ENCODE measurements at places on chromosomes 11 and 22.

DNA sequence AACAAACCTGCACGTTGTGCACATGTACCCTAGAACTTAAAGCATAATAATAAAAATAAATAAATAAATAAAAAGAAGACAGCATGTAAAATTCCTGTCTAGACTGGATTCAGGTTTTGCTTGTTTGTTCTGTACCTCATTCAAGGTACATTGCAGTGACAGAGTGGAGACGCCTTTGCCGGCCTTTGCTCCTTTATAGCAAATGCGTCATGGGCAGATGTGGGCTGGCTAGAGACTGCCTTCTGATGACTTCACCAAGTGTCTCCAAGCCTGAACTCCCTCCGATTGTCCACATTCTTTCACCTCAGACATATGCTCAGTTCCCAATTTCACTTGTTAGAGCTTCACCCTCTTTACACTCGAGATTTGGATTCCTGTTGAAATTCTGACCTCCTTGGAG is 147.8 kb upstream of the ARHGAP20 start:
- no peak for DNase-seq

DNA sequence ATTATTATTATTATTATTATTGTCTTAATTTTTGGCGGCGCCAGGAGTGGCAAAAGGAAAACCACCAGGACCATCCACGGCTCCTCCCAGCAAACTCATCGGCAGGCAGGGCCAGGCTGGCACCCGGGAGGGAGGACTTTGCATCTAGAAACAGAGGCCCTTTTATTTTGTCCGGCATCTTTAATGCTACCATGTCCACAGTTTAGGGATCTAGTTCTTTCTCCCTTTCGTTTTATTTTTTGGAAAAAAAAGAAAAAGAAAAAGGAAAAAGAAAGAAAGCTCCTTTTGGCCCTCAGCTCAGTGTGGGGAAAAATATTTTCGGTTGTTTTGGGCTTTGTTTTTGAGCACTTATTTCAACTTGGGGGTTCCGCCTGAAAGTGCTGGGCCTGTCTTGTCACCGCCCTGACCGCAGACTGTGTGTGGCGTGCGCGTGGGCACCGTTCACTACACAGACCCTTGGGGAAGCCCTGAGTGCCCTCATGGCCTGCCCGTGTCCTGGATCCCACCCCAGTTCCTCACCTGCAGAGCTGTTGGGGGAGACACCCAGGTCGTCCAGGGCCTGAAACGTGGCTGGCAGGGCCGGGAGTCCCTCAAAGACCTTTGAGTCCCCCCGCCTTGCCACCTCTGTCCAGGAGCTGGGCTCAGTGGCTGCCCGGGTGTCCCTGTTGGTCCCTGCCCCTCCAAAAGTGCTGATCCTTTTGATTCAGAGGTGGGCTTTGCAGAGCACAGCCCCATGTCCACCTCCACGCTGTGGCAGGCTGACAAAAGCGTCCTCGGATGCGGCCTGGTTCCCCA is 69.1 kb upstream of the PPARA start:
- no peak for DNase-seq

DNA sequence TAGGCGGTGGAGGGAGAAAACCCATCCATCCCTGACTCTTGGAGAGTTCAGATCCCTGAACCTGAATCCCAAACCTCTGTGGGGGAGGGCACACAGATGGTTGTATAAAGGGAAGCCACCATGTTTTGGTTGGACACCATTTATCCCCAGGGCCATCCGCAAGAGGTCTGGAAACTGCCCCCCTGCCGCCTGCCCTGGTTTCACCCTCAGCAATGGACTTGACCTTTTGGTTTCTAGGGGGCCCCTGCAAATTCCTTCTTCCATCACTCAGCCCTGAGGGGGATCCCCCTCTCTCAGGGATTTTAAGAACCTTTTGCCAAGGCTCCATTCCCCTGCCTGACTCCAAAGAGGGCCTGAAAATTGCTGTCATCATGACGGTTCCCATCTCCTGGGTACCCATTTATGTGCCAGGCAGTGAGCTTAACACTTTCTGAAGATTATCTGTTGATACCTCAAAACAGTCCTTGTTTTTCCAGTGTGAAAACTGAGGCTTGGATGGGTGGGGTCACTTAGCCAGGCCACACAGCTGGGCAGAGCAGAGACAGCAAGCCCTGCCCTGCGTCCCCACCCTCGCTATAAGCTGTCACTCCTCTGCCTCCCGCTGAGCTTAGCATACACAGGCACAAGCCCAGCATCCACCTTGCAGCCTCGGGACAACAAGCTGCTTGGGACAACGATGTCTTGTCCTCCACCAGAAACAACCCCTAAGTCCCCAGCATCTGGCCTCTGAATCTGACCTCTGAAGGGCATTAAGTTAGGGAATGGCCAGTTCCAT is 33.2 kb upstream of the CRYBB3 start:
- no peak for DNase-seq

- DNase-seq: no peak
These were observed 526.3 kb upstream of the LRRC4C start for GRCh38 chr11:41985799-41986198.

GRCh38 chr11:76510060-76511047 is 65.5 kb downstream of the EMSY start:
- DNase-seq: no peak

GRCh38 chr11:2870969-2871680 is 14.4 kb downstream of the CDKN1C start:
- DNase-seq: no peak

- no peak for DNase-seq
These were observed 4.2 kb downstream of the RIC8A start for GRCh38 chr11:211741-212140.
